GM04503 (cell line): ENCODE measurements at places on chromosomes 1 and 21.

DNA sequence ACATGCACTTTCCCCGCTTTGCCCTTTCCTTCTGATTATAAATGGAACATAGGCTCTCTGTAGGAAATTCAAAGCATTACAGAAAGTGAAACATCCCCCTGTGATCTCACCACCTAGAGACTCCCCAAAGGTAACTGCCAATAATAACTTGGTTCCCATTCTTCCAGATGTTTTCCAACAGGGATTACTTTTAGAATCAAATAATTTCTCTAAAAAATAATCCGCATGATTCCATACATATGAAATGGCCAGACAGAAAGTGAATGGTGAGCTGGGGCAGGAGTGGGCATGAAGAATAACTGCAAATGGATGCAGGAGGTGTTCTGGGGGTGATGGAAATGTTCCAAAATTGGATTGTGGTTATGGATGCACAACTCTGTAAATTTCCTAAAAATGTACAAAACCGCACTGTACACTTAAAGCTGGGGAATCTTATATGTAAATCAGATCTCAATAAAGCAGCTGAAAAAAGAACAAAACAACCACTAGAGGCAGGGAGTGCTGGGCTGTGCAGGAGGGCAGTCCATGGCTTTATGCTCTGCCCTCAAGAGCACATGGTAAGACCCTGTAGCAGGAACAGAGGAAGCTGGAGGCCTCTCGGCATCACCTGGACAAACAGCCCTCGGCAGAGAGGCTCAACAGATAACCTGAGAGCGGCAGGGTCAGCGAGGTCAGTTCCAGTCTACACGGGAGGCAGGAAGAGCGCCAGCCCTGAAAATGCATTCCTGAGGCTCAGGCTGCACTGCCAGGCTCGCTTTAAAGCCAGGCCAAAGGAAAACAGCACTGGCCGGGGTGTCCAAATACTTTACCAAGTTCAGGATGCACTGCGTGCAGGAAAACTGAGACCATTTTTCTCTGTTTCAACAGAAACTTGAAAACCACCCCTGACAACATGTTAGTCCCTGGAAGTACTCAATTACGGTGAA, 39.7 kb downstream of the CAPZB start:
- no peak for DNase-seq

GRCh38 chr1:119958223-119958622, 61.9 kb upstream of the ADAM30 start:
- DNase-seq, result no peak

DNA sequence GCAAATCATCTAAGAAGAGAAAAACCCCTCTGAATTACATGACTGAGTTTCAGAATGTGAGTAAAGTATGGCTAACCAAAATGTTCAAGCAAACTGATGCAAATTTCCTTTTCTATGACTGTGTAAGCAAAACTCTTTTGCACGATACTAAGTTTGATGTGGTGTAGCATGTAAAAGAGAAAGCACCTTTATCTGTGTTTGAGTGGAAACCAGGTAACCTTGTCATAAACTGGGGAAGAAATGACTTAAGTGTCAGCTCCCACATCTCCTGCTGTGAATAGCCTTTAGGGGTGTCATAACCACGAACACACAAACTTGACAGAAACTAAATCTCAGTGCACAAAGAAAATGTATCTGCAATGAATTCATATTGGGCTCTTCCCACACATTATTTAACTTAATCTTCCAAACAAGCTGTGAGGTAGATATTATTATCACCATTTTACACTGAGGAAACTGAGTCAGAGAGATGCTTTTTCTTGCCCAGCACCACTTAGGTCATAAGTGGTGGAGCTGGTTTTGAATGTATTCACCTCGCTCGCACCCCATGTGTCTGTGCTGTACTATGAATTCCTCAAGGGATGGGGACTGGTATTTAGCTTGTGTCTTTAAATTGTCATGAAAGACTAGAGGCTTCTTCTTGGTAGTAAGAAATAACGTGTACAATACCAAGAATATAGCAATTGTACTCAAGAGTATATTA, 32.9 kb upstream of the IL12RB2 start:
- DNase-seq, result no peak

DNA sequence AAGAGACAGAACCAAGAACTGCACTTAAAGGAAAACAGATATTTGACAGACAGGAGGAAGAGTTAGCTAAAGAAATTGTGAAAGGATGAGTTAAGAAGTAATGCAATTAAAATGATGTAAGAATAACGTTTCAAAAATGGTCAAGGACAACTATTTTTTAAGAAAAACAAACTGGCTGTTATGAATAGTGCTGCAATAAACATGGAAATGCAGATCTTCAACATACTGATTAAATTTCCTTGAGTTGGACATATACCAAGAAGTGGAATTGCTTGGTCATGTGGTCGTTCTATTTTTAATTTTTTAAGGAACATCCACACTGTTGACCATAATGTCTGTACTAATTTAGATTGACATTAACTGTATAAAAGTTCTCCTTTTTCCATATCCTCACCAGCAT, 23.1 kb upstream of the PHTF1 start:
- DNase-seq, result no peak

- no peak for DNase-seq
These were observed 49.5 kb upstream of the GCLM start for GRCh38 chr1:93958726-93959100.

- DNase-seq, result no peak
These were observed 173.8 kb downstream of the DAB1 start for GRCh38 chr1:57250021-57250420.

DNA sequence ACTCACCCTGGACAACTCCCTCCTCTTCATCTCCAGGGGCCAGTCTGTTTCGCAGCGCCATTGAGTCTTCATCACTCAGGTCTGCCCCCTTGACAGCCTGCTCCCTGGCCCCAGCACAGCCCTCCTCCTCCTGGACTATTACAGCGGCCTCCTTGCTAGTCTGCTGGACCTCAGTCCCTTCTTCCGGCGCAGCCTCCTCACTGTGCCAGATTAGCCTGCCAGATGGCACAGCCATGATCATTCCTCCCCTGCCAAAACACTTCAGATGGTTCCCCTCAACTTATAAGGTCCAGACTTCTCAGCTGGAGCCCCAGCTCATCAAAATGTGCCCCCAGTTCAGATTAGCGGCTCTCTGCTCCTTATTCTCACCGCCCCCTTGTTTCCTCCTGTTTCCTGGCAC, 7.0 kb upstream of the CELSR2 start:
- no peak for DNase-seq

- peak; percentile 72 for DNase-seq
These were observed 2.4 kb upstream of the RNU5D-1 start for GRCh38 chr1:44733365-44733764.

- DNase-seq, result no peak
These were observed 89.7 kb downstream of the GTF2B start for GRCh38 chr1:88801575-88802208.

GRCh38 chr1:33158366-33158765, 23.5 kb downstream of the TRIM62 start:
- DNase-seq, result no peak

GRCh38 chr1:208230668-208231529, 13.3 kb downstream of the PLXNA2 start:
- DNase-seq, result no peak

GRCh38 chr1:166062421-166063070, 104.3 kb downstream of the FAM78B start:
- no peak for DNase-seq

DNA sequence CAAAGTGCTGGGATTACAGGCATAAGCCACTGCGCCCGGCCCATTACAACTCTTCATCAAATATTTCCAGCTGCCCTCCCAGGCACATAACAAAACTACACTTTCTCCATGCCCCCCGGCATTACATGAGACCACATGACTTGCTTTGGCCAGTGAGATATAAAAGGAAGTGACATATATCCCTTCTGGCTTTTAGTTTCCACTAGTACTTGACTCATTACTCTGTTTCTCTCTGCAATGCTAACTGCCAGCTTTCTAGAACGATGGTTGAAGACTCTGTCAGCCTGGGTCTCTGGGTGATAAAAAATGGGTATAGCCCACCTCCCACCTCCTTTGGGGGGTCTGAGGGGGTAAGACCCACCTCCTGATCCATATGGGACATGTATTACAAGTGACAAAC, 24.2 kb downstream of the ABL2 start:
- no peak for DNase-seq

GRCh38 chr1:215188302-215188950, 105.9 kb downstream of the KCNK2 start:
- DNase-seq, result no peak

GRCh38 chr21:41715649-41716281, 51.1 kb downstream of the RIPK4 start:
- no peak for DNase-seq

DNA sequence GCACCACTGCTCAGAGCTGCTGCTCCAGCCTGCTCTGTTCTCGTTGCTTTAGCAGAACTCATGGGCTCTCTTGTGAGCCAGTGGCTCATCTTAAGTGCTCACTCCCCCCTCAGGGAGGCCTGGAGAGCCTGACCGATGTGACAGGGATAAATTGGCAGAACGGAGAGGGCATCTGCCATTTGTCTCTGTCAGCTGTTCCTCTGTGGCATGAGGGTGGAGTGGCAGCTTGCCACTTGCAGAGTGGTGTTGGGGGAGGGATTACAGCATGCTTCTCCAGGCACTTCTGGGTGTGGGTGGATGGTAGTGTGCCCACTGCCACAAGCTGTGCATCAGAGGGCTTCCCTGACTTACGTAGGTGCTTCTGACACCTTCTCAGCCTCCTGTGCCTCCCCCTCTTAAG, 229.5 kb downstream of the PAPPA2 start:
- no peak for DNase-seq

- DNase-seq, result peak; percentile 94
These were observed 18.7 kb downstream of the C1orf198 start for GRCh38 chr1:230849451-230850224.

GRCh38 chr1:246113555-246114095, 393.5 kb downstream of the SMYD3 start:
- DNase-seq, result no peak

- no peak for DNase-seq
These were observed 151.4 kb downstream of the PTGER3 start for GRCh38 chr1:70896224-70896623.

DNA sequence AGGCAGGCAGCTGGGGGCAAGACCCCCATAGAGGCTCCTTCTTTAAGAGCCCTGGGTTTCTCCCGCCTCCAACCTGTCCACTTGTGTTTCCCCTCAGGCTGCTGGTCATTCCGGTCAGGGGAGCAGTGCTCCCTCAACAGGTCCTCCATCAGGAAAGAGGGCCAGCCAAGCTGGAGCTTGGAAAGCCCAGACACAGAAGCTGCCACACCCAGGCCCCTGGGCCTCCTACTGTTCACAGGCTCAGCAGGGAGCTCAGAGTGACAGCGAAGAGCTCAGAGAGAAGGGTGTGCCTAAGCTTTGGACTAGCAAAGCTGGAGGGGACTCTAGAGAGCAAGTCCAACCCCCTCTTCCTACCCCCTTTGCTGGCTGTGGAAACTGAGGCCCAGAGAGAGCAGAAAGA, 10.3 kb upstream of the CDCP2 start:
- DNase-seq, result no peak

DNA sequence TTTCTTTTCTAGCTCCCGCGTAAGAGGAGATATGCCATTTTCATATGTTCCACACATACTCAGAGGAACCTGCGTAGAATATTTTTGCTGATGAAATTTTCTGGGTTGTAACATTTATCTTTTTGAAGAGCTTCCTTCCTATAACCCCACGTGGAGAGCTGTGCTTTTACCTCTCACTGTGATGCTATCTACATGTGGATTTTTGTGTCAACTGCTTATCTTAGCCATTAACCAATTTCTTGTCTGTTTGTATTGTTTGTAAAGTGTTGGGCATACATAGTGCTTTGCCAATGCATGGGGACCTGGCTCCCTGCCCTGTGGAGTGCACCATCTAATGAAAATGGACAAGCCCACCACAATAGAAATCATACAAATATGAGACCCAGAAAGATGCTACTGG, 266.1 kb downstream of the TNR start:
- no peak for DNase-seq

- no peak for DNase-seq
These were observed 157.8 kb upstream of the DPYD start for GRCh38 chr1:98078596-98078995.

- DNase-seq, result no peak
These were observed 97.2 kb downstream of the LAMC2 start for GRCh38 chr1:183283286-183283685.

- DNase-seq, result no peak
These were observed 70.4 kb upstream of the SSBP3 start for GRCh38 chr1:54476530-54477109.

- DNase-seq, result no peak
These were observed 2.1 kb downstream of the CAPZB start for GRCh38 chr1:19483261-19483660.

DNA sequence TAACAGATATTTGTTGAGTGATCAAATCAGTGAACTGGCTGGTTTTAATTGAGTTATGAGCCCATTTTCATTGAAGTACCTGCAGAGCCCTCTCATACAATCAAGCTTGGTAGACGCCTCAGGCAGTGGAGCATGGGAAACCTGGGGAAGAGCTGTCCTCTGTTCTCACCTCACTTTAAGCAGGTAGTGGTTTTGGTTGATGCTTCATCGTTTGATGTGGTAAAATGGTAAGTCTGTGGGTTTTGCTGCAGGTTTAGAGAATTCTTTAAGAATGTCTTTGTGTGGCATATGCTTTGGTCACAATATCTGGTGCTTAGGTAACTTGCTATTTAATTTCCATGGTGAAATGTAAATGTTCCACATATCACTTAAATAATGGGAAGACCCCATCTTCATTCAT, 10.0 kb downstream of the LAMC1 start:
- no peak for DNase-seq

- DNase-seq, result no peak
These were observed 102.5 kb downstream of the BCAR3 start for GRCh38 chr1:93578911-93579825.

- DNase-seq, result no peak
These were observed 18.7 kb downstream of the FOXJ3 start for GRCh38 chr1:42316292-42316691.

- DNase-seq, result no peak
These were observed 13.2 kb downstream of the COQ8A start for GRCh38 chr1:226953175-226953800.

GRCh38 chr1:6348511-6349191, 44.9 kb downstream of the ACOT7 start:
- DNase-seq, result no peak

GRCh38 chr1:16206547-16207317, 5.7 kb downstream of the ARHGEF19 start:
- DNase-seq, result peak; percentile 82

DNA sequence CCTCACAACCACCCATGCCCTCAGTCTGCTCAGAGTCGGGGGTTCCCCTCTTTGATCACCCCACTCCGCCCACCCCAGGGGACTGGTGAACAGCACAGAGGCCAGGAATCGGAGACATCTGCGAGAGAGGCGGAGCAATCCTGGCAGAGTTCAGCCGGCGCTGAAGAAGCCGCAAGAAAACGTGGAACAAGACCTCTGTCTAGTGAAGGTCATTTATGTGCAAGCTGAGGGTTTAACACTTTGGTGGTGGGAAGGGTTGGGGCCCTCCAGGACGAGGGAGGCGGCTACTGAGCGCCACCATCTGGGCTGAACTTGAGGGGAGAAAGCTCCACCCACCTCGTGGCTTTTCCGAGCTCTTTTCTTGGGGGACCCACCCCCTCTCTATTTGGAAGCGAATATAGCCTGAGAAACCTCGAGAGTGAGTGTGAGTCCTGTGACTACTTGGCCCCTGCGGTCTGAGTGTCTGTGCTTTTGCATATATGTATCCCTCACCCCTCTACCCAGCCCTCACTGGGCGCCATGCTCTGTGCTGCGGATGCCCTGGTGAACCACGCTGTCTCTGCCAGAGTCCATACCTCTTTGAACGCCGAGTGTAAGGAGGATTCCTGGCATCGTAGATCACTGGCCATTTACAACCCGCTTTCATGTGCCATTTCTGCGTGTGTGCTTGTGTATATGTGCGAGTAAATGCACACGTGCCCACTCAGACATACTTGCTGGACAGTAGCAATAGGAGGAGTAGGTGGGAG, 1.2 kb upstream of the EPHA10 start:
- no peak for DNase-seq

GRCh38 chr1:89407360-89407759, 43.5 kb downstream of the GBP6 start:
- peak; percentile 2 for DNase-seq
